ENCODE measurements at places on chromosomes 16 and 17.

DNA sequence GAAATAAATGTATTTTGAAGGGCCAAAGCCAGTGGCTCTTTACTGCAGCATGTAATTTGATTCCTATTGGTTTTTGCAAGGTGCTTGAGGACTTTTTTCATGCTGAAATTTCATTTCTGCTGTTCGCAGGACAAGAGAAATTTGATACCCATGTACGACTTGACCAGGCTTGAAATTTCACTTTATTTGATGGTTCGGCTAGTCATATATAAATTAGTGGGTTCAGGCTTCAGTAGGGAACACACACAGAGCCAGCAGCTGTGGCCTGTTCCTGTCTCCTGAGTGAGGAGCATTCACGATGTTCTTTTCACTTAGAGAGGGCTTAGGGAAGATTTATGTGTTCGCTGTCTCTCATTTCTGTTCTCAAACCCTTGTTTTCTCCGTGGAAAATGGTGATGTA lies 258.4 kb upstream of the CACNG5 start:
- DNase-seq = no peak

DNA sequence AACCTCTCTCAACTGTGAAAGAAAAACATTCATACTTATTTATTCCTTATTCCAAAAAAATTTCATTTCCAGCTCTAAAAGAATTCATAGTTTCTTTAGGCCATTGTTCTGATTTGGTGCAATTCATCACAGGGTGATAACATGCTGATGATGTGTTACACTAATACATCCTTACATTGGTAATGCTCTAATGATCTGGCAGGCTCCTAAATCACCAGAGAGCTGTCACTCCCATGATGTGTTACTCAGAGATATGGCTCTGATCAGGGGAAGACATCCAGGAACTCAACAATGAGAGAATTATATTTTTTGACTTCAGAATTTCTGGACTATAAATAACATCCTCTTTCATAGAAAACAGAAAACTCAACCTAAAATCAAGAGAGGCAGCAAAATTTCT lies 209.3 kb downstream of the CHD9NB start:
- no peak for DNase-seq

GRCh38 chr17:34113089-34113488 lies 142.0 kb upstream of the CCL2 start:
- no peak for DNase-seq

- DNase-seq = no peak
These were observed 2.3 kb upstream of the MT1M start for GRCh38 chr16:56630134-56630533.

DNA sequence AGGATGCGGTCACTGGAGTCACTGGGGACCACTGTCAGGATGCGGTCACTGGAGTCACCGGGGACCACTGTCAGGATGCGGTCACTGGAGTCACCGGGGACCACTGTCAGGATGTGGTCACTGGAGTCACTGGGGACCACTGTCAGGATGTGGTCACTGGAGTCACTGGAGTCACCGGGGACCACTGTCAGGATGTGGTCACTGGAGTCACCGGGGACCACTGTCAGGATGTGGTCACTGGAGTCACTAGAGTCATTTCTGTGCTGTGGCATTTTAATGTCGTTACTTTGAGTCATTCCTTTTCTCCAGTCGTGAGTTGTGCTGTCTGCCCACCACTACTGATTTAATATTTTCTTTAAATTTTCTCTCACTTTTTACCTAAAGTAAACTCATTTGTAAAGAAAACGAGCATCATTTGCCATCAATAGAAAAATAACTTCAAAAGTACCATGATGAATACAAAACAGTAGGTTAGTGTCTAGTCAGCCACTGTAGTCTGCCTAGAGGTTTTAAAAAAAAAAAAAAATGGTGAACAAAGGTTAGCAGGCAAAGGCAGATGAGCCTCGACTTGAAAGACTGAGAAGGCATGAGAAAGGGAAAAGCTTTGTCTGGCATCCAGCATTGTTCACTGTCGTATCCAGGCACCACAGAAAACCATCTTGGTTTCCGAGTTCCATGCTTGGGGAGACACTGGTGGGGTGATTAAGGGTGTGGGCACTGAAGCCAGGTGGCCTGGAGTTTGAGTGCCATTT lies 346.6 kb downstream of the SNX29 start:
- DNase-seq = no peak

DNA sequence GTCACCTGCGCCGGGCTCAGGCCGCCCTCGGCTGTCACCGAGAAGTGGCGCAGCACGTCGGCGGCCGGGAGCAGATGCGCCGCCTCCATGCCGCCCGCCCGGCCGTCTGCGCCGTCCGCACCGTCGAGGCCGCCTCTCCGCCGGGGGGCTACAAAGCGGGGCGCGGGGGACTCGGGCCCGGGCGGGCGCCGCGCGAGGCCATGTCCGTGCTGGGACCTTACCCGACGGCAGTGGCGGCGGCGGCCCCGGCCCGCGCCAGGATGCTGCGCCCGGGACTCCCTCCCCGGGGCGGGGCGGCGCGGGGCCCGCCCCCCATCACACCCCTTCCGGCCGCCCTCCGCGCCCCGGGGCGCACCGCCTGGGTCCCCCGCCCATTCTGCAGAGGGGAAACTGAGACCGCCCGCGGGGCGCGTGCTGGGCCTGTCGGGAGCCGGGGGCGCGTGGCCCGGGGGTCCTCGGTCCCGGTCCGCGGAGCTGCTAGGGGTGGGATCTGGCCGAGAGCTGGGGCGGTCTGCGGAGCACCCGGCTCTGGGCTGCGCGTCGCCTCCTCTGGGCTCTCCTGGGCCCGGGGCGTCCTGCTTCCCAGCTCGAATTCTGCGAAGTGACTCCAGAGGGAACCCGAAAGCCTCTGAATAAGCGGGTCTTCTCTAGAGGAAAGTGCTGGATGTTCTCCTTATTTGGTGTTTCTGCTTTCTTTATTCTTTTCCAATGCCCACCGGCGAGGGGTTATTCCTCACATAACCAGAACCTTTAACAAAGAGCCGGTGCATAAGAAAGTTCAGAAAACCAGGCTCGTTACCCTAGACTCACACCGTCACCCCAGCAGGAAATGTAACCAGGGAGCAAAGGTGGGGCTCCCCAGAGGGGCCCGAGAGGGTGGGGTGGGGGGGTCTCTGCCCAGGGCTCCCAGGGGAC lies at the start of gene ATP2A3:
Gene ATP2A3 (minus strand): TSS at position 235 of the 915 bp plus-strand sequence. CDS start 146 bp downstream, at position 89.
- no peak for DNase-seq

GRCh38 chr16:3712861-3713372 lies 4.4 kb downstream of the TRAP1 start:
- no peak for DNase-seq

DNA sequence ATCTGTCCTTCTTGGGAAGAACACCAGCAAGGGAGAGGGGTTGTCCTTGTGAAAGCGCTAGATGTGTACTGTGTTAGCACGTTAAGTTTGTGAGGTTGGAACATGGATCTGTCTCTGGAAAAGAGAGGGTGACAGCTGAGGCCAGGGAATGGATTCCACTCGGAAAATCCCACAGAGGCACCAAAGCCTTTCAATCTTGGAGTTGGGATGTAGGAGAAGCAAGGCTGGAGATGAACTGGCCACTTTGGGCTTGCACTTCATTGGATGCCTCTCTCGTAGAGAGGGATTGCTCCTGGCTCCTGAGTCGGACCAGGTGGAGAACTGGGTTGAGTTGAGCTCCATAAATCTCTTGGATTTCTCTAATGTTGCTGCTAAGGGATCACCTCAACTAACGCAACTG lies 67.2 kb downstream of the CCDC182 start:
- no peak for DNase-seq

DNA sequence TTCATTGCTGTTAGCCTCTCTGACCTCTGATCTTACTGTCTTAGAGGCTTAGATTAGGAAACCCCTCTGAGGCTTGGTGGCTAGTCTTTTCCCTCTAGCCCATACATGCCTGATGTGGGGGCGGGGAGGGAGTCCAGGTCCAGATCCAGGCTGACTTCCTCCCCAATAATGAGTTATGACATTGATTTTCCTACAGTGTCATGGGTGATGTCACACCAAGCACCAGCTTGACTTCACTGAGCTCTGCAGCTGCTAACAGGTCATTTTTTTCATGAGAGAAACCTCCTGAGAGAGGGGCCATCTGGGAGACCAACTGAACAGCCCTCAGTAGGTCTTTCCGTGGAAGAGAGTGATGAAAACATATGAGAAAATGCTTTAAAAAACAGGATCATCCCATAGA lies 180.2 kb upstream of the N4BP1 start:
- no peak for DNase-seq

DNA sequence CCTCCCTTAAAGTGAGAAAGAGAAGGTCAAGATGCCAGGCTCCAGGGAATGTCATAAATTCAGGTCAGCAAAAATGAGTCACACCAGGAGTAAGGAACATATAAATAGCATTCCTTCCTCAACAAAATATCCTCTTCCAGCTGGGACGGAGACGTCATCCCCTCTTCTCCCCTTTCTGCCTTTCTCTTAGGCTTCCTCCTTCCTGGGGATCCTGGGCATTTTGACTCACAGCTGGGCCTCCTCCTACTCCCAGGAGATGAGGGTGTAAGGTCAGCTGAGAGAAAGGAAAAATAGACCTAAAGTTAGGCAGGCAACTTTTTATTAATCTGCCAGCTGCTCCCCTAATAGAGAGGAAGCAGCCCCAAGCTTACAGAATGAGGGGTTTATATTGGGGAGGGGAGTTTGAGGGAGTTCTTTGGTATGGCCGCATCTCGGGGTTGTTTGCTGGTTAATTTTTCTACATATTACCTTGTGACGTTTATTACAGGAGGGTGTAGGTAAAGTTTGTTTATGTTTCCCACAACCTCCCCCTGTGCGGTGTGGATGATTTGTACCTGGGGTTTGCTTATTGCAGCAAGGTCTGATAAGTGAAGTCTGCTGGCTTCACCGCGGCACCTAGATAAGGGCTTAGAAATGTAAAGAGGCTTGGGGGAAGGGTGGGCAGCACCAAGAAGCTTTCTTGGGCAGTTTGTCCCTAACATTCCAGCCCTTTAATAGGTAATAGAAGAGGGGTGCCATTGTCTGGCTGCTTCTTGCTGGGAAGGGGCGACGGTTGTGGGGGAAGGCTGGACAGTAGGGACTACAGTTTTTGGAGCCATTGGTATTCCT lies 7.1 kb upstream of the ZNF747 start:
- DNase-seq = no peak

DNA sequence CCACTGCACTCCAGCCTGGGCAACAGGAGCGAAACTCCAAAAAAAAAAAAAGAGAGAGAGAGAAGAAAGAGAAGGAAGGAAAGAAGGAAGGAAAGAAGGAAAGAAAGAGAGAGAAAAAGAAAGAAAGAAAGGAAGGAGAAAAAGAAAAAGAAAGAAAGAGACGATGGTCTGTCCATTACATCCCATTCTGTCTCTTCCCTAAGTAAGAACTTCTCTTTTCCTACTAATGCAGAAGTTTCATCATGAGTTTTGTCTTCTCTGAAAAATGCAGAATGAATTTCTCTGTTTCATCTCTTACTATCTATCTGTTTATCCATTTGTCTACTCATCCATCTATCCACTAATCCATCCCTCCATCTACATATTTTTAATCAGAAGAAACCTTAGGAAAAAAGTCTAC lies 94.9 kb upstream of the MED13 start:
- DNase-seq = no peak

DNA sequence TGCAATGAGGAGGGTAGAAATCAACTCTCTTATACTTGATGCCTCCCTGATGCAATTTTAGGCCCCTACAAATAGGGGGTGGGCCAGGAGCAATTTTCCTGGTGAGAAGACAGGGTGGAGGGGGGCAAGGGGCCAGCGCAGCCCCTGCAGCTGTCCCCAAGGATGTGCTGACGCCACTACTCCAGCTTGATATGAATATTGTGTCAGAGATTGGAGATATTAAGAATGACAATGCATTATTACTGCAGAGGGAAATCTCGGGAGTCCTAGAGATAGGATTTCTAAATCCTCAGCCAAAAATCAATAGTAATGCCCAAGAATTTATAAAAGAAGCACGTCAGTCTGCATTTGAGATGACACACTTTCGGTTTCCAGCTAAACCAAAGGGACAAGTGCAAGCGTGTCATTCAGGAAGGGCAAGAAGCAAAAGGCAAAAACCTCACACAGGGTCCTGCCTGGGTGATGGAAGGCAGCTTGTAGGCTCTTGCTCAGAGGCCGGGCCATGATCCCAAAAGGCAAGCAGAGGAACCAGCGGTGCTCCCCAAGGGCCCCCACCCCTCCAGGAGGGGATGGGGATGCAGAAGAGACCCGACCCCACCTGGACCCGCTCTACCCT lies 178.8 kb downstream of the C16orf78 start:
- DNase-seq = no peak

DNA sequence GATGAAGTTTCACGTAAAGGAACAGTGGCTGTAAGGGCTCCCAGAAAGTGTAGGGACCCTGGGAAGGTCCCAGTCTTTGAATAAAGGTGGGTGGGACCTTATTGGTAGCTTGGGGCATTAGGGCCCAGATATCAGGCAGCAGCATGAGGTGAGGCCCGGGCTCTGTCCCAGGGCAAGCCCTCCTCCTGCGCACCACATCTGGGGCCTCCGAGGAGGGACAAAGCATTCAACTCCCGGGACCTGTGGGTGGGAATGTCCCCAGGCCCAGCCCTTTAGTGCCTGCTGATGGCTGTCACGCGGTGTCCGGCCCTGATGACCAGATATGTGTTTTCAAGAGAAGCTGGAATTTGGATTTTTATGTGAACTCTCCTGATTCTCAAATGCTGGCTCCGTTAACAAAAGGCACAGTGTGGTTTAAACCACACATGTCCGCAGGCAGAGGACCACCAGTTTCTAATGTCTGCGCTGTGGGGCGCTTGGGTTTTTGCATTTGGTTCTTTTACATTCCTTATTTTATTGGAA lies 30.4 kb downstream of the RAI1 start:
- DNase-seq = no peak

DNA sequence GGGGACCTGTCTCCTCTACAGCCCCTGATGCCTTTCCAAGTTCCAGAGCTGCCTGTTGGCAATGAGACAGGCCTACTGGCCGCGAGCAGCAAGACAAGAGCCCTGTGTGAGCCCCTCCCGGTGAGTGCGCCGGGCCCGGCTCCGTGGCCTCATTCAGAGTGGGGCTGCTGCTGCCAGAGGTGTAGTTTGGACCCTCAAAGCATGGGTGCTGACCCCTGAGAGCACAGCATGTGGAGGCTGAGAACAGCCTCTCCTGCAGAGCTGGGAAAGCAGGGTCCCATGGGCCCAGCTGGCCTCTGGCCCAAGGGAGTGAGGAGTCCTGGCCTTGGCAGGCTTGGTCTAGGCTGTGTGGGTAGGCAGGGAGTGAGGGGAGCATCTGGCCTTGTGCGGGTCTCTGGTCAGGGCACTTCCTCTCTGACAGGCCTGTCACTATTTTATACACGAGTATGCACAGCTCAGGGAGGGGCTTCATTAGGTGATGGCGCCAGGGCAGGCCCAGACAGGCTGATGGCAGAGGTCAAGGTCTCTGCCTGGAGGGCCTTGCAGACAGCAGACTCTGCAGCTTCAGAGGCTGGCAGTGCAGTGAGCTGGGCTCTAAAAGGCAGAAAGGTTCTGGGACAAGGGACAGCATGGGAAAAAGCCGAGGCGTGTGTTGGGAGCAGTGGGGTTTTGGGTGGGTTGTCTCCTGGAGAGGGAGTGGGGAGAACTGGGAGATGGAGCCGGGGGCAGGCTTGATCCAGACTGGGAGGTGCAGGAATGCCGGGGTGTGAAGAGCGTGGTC lies 43.4 kb downstream of the ADCY7 start:
- no peak for DNase-seq
